ENCODE measurements at places on chromosomes 4 and X.

GRCh38 chrX:31126205-31126604 is 54.4 kb upstream of the FTHL17 start:
- no peak for DNase-seq

GRCh38 chr4:54228056-54228527 is 1.0 kb upstream of the PDGFRA start:
- DNase-seq, result peak; percentile 40

DNA sequence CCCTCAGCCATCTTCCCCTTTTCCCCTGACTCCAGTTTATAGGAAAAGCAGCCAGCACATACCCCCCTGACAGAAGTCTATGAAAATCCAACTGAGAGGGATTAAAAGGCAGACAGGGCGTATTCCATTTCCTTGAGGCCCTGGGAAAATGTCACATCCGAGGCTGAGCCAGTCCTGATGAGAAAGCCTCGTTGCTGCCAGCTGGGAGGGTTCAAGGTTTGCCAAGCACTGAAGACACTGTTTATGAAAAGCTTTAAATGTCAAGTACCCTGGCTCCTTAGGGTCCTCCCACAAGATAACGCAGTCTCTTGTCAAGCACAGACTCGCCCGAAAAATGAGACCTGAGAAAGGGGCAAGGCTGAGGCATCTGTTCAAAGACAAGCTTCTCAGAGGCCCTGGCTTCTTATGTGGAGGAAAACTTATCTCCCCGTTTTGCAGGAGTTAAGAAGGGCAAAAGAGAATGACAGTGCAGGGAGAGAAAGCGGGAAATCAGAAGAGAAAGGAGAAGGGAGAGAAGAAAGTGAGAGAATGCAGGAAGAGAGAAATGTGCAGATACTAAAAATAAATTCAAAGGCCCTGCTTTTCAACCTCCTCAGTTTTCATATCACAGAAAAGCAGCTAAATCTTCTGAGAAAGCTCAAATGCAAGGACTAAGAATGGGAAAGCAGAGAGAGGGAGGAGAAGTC is 44.7 kb downstream of the SCD5 start:
- DNase-seq, result no peak

DNA sequence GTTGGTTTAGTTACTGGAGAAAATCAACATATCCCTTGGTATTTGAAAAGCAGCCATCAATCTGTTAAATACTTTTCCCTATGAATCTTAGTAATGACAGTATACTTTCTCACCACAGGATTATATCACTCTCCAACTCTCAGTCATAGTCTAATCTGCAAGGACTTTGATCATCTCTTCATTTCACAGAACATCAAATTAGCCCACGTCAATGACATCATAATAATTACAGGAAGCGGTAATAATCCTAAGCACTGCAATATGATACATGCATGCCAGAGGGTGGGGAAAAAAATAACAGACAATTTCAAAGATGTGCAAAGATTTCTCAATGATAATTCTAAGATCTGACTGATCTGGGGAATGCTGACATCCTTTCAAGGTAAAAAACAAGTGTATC is 404.1 kb downstream of the GPM6A start:
- no peak for DNase-seq

DNA sequence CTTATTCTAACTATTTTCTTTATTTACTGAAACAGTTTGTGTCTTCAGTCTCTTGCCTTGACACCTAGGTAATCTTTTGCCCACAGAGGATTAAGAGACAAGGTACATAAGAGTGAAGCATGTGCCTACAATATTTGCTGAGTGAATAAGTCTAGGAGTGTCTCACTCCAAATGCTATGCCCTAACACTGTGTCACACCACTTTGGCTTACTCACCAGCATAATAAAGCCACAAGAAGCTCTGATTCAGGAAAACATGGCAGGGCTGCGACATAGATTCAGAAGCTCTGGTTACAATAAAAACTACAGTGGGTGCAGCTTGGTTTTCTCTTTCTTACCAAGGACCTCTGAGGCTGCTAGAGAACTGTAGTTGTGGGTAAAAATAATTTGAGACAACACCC is 127.1 kb downstream of the RBM46 start:
- DNase-seq, result no peak

DNA sequence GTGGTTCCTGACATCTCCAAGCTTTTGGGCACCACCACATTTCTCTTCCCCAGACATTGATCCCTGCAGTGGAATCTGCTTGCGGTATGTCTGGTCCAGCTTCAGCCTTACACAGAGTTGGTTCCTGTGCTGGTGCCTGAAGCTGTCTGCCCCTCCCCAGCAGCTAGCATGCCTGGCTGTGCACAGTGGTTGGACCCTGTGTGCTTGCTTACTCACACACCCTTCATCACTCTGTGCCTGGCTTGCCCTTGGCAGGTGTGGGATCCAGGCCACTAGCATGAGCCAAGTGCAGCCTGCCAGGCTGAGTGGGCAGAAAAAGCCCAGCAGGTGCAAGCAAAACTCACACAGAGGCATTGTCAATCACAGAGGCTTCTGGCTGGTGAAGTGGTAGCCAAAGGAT is 473.8 kb downstream of the ACTRT1 start:
- DNase-seq, result no peak

- no peak for DNase-seq
These were observed 768.2 kb downstream of the KCTD8 start for GRCh38 chr4:43680421-43680820.

DNA sequence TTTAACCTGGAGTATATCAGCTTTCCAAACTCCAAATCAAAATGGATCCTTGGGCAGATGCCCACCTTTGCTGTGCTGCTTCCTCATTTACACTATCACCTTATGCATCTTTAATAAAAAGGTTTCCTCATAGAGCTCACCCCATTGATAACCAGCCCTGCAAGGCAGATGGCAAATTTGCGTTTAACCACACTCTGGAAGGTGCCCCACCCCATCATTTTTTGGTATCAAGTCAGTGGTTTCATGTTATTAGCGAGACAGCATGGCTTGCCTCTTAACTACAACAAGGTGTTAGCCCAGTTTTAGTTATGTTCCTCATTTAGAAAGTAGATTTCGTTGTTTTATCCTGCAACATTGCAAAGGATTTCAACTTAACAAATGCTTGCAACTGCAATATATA is 214.0 kb upstream of the WDFY3 start:
- no peak for DNase-seq

- DNase-seq, result no peak
These were observed 621.3 kb upstream of the AGA start for GRCh38 chr4:178063568-178063967.

DNA sequence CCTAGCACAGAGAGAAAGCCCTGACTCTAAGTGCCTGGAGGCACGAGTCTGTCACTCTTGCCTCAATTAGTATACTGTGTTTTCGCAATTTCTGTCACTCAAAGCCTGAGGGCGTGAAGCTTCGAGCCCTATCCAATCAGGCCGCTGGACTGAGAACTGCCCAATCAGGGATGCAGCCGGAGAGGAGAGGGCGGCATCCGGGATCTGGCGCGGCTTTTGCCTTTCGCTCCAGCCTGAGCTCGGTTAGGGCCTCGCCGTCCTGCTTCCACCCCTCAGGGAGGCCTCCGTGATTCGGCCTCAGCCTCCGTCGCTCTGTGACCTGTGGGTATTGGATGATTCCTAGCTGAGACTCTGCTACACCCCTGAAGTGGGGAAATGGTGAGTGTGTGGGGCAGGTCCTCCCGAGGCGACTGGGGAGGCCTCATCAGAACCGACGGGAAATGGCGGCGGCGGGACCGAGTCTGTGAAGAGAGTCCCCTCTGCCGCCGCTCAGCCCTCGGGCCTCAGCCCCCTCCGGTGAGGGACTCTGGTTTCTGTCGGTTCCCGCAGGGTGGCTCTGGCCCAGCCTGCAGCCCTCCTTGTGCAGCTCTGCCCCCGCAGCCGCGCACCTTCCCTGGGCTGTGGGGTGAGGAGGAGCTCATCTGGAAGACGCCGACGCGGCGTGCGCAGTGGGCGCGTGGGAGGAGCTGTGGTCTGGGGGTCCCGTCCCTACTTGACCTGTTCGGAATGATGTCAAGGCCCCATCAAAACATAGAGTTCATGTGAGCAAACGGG is 48.5 kb downstream of the ZNF141 start:
- DNase-seq, result no peak

GRCh38 chrX:136754651-136755050 is 26.1 kb downstream of the ARHGEF6 start:
- no peak for DNase-seq

GRCh38 chr4:14046642-14047041 is 419.1 kb upstream of the BOD1L1 start:
- no peak for DNase-seq

GRCh38 chrX:50719614-50720013 is 94.4 kb downstream of the SHROOM4 start:
- no peak for DNase-seq

GRCh38 chr4:129077326-129077725 is 16.0 kb downstream of the SCLT1 start:
- no peak for DNase-seq

- DNase-seq, result no peak
These were observed 654.6 kb upstream of the GALNT7 start for GRCh38 chr4:172514011-172514410.

- DNase-seq, result peak; percentile 66
These were observed 804 bp downstream of the OSTC start for GRCh38 chr4:108651014-108651791.

DNA sequence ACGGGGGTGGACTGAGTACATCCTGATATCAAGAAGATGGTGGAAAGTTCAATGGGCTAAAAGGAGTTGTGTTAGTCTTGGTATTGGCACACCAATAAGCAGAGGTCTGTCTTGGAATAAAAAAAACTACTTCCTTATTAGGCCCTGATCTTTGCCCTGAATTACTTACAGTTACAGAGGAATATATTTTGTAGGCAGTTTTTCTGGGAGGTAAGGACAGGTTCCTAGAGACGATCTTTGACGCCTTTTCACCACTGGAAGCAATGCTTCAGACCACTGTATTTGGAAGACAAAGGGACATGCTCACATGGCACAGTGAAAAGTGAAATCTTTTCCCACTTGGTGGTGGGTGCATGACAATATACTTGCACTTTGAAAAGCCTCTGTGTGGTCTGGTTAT is 618 bp upstream of the XK start:
- peak; percentile 51 for DNase-seq

DNA sequence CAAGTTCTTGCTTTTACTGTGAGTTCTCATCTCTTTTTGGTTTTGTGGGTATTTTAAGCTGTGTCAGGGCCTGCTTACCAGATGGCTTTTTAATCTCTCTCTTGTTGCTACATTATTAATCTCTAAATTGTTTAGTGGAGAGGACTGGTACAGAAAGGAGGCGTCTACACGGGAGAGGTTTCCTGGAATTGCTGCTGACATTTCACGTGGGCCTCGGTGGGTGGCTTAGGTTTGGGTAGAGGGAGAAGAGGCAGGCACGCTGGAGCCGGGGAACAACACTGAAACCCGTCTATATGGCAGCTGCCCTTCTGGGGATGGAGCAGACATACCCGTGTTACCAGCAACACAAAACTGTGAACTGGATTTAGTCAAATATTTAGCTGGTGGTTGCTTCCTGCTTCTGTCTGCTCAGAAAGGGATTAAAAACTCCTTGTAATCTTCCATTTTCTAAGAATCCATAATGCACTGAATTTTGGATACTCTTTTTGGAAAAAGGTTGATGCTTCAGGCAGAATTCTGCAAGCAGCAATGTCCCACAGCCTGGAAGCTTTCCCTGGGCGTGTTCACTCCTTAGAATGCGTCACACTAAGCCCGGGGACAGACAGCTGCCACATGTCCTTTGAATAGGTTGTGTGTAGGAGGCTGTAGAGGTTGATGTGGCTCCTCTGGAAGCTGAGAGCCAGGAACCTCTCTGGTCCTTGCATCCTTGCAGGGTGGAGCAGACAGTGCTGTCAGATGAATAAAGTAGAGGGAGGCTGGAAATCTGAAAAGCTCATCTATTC is 199.8 kb upstream of the GATB start:
- DNase-seq, result no peak

DNA sequence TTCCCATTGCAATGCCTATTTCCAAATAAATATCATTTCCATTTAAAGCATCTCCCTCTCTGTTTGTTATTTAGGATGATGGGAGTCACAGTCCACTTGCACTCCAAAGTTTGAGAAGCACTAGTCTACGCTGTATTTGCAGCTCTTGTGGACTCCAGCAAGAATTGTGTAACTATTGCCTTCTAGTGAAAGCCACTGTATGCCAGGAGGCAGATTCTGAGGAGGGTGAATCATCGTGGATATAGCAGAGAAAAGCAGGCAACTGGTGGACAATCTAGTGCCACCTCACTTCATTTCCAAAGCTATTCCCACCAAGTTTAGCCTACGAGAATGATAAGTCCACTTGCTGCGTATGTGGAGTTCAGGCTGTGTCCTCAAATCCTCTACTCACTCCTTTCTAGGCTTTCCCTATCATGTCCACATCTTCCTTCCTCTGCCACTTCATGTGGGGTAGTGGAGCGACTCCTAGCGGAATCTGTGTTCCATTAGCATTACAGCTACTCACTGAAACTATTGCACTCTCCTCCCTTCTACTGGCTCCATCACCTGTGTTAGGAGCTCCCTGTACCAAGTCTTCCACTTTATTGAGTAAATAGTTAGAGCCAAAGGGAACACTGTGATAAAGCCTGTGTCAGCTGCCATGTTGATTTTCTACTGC is 501.8 kb upstream of the GALNT7 start:
- DNase-seq, result peak; percentile 46

DNA sequence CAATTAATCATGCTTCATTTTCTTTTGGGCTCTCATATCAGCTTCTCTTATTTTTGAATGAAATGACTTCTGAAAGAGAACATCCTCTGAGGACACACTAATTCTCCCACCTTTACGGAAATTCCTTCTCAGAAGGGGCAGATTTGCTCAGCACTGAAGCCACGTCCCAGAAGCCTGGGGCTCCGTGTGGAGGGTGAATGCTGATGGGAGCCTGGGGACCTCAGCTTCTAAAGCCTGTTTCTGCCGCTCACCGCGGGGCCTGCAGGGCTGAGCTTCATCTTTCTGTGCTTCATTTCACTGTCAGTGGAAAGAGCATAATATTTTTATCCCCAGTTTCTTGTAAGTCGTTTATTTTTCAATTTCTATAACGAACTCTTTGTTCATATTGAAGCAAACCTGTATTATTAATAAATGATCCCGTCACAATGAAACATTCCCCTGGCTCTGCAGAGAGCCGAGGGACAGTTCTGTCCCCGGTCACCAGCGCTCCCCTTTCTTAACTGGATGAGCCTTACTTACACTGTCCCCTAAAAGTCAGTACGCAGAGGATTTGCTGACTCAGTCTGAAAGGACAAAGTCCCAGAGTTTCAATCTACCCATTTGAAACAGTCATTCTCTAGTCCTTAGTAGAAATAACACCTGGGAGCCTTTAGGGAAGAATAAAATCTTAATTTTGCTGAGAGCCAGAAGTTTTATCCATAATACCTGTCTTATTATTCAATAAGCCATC is 364.6 kb upstream of the FAT1 start:
- DNase-seq, result no peak

DNA sequence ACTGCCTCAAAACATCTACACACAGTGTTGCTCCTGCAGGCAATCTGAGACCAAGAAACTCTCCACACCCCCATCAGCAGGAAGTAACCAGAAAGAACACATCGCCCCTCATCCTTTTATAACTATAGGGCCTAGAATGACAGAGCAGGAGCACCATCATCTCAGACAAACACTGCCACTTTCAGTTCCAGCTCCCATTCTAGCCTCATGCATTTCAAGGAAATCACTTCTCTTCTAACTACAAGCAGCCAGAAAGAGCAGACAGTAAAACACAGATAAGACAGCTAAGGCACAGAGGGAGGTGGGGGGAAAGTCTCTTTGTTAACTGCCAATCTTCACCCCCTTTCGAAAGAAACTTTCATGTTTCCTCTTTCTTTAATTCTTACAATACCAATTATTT is 102.6 kb upstream of the TENT5D start:
- no peak for DNase-seq
